Aorta (tissue), 5 donors: ENCODE measurements at places on chromosomes 5 and 9. TPM values are rescaled to one million over a fixed set of nuclear protein-coding genes. Genes with fewer than 3 reads are reported as not detected.

SEPTIN8 gene
- 56.7 TPM for total RNA-seq

GABRG2 gene
- not detected for total RNA-seq

C5orf52 gene
- total RNA-seq, result not detected

ARRDC1 gene
- total RNA-seq, result 20.6 TPM

CDH9 gene
- not detected for total RNA-seq

NUDT12 gene
- 6.9 TPM for total RNA-seq

GADD45G gene
- 4.7 TPM for total RNA-seq

GRCh38 chr5:110769000-110769681 is 30.3 kb downstream of the SLC25A46 start:
- DNase-seq, result no peak

- no peak for DNase-seq
These were observed 16.6 kb upstream of the CAVIN4 start for GRCh38 chr9:100561256-100561655.

DNA sequence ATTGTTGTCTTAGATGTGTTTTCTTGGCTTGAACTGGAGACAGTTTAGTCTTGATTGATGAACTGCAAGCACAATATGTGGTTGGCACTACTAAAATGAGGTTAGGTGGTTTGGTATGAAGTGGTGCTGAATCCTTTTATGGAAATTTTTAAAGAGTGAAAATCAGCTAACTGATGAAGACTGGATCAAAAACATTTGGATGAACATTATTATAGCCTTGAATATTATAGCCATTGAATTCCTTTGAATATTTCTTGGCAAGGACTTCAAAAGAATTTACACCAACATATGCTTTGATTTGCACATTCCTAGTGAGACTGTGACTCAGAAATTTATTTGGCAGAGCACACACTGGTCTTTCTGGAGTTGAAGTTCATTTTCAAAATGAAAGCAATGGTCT is 318.3 kb downstream of the CHSY3 start:
- no peak for DNase-seq

DNA sequence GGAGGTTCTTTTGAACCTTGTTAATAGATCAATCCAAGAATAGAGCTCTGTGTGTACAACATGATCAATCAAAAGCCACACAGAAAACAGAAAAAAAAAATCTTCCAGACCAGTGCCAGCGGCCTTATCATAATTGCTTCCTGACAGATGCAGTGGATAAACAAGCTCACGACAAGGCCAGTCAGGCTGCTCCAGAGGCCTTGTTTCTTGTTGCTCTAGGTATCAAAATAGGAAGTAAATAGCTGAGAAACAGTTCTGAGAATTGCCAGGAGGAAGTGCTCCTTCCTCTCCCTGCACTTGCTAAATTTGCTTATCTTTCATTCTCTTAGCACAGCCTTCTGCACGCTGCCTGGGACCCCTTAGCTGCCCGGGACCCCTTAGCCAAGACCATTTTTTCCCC is 199.0 kb upstream of the TARS1 start:
- DNase-seq, result peak; percentile 50

GRCh38 chr5:170126626-170127025 is 20.9 kb downstream of the FOXI1 start:
- DNase-seq, result no peak

DNA sequence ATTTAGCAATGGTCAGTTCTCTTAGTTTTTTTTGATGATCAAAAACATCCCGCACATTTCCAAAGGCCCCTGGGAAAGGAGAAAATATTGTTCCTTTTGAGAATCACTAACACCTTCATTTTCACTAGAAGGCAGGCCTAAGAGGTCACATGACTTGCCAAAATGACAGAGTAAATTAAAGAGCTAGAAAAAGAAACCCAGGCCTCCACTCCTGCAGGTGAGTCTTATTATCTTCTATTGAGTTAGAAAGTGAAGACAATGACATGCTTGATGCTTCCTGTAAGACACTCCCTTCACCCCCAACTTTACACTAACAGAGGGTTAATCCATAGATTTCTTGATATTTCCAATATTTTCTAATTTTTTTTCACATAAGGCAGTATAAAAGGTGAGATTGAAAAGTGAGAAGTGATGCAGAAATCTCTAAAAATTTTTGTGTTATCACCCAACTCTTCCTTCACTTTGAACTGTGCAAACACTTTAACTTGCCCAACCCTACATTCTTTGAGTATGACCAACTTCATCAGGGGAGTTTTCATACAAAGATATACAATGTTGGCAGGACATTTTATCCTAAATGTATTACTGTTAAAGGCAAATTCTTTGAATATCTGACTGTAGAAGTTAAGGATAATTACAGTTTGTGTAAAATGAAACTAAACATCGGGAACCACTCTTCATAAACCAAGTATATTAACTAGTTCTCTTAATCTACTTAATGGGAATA is 57.1 kb downstream of the SUB1 start:
- DNase-seq, result no peak

- DNase-seq, result peak; percentile 88
These were observed 7.7 kb downstream of the RANBP6 start for GRCh38 chr9:6007770-6008168.

- DNase-seq, result no peak
These were observed 91.8 kb downstream of the TLE1 start for GRCh38 chr9:81597419-81598122.

DNA sequence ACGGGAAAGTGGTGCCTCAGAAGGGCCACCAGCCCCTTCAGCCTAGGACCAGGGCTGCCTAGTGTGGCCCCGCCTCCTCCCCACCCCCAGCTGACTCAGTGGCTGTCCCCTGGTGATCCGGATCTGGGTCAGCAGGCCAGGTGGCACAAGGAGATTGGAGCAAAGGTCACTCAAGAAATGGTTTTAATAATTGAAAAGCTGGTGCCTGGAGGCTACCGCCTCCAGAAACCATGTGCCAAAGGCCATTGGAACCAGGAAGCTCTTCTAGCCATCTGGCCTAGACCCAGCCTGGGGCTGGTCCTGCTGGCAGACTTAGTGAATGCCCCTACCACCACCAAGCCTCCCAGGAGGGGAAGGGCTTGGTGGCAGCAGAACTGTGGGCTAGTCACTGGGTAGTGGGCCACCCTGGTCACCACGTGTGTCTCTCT is 1.5 kb downstream of the ST6GALNAC4 start:
- peak; percentile 62 for DNase-seq

DNA sequence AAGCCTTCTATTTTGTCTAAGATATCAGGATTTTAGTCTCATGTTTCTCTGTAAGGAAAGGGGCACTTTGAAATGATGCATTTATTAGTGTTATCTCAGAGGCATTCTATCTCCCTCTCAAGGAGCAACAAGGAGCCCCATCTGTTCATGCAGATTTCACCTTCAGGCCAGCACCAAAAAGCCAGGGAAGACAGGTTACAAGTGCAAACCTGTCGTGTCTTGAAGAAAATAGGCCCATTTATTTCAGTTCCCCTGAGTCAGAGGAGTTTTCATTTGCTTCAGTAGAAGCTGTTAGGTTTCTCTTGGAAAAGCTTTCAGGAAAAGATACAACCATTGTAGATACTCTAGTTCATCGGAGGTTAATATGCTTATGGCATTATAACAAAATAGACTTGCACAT is 97.2 kb downstream of the SPOCK1 start:
- no peak for DNase-seq

DNA sequence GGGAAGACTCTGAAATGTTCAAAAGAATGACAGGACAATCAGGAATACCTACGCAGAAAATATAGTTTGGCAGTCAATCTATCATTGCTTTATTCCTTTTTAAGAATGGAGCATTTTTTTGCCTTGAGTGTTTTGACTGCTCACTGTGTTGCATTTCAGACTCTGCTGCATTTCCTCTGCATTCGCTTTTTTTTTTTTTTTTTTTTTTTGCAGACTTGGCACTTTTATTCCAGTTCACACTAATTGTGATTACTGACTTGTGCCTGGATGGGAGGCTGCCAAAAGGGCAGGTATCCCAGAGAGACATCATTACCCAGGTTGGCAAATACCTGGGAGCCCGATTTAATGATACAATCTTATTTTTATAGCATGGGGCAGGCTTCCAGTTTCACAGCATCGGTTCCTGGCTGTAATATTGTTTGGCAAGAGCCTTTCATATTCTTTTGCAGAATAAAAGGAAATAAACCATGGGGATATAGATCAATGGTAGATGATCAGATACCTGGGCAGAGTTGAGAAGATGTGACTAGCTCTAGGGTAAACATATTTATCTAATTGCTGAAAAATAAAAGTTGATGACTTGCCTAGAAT is 1132.6 kb downstream of the MAT2B start:
- DNase-seq, result no peak

DNA sequence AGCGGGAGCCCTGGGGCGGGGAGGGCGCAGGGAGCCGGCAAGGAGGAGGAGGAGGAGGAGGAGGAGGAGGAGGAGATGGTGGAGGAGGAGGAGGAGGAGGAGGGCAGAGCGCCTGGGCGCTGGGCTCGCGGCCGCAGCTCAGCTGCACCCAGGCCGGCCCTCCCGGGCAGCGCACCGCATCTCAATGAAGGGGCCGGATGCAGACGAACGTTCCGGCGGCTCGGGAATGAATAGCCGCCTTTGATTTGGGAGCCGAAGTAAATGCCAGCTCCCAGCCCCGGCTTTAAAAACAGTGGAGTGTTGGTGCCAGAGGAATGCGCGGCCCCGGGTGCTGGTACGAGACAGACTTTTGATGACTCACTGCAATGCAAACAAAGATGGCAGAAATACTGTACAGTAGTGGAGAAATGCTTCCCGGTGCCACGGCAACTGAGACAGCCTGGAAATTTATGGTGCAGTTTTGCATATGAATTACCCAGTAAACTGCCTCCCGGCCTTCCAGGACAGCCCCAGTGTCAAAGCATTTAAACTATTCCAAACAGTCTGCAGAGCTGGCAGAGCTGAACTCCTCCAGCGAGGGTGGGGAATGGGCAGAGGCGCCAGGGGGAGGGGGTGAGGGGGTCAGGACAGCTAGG is 43.1 kb downstream of the NACC2 start:
- DNase-seq, result peak; percentile 92

DNA sequence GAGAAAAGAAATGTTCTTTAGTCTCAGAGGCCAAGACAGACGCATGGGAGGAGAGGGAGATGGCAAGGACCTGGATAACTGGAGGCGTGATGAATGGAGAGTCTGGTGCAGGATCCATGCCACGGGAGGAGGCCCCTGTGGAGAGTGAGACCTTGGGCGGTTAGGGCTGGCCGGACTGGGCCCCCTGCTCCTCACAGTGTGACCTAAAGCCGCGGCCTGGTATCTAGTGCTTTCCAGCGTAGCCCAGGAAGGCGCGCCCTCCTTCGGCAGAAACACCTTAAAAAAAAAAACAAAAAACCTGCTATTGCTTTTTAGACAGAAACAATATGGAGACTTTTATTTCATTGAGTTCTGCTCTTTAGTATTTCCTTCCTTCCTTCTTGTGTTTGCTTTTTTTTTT is 33.1 kb downstream of the SCGB3A1 start:
- DNase-seq, result no peak

- no peak for DNase-seq
These were observed 173.1 kb downstream of the PLK2 start for GRCh38 chr5:58286741-58287140.

- DNase-seq, result no peak
These were observed 61.5 kb downstream of the TMEM167A start for GRCh38 chr5:83015676-83016075.

DNA sequence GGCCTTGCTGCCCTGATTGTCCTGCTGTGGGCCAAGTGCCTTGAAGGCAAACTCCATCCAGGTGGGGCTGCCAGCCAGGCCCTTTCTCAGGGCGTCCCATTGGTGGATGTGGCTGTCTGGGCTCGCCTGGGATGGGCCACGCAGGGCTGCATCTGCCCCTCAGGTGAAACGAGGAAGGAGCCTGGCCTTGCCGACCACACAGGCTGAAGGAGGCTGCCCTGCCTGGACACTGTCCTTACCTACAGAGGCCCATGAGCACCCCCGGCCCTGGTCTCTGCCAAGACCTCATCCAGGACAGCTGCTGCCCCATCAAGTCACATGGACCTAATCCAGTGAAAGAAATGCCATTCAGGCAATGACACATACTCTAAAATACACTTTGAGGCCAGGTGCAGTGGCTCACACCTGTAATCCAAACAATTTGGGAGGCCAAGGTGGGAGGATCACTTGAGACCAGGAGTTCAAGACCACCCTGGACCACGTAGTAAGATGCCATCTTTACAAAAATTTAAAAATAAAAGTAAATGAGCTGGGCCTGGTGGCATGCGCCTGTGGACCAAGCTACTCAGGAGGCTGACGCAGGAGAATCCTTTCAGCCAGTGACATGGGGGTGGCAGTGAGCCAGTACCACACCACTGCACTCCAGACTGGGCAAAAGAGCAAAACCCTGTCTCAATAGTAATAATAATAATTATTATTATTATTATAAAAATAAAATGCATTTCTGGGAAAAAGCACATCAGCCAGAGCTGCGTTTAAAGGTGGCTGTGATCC is 33.9 kb downstream of the PNPLA7 start:
- DNase-seq, result no peak

- peak; percentile 46 for DNase-seq
These were observed 68.7 kb downstream of the PSMB7 start for GRCh38 chr9:124346347-124347163.

- DNase-seq, result no peak
These were observed 23.1 kb upstream of the CKMT2 start for GRCh38 chr5:81209869-81210493.

DNA sequence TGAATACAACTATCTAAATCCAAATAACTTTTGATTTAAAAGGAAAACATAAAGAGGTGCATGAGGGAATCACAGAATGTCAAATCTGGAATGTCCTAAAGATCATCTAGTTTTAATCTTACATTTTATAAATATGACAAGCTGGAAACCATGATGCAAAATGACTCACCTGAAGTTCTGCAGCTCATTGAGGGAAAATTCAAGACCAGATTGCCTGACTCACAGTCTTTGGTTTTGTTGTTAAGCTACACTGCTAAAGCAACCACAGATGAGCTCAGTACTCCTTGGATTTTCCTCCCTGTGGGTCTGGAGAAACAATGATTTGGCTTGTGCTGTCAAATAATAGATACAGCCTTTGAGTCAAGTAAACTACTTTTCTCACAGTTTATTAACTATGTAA is 19.1 kb upstream of the EDIL3 start:
- DNase-seq, result no peak

GRCh38 chr9:23278561-23278960 is 547.5 kb downstream of the ELAVL2 start:
- no peak for DNase-seq

DNA sequence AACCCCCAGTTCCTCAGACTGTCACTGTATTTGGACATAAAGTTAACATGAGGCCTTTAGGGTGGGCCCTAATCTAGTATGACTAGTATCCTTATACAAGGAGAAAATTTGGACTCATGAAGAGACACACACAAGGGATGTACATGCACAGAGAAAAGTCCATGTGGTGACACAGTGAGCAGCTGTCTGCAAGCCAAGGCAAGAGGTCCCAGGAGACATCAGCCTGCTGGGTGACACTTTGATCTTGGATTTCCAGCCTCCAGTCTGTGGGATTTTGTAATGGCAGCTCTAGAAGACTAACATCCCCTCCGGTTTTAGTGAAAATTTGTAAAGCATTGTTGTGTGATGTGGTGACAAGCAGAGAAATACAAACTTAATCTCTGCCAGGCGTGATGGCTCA is 66.1 kb downstream of the RAI14 start:
- no peak for DNase-seq
